CD4-positive, alpha-beta T cell treated with Interleukin-4 for 1 hour (primary cell): ENCODE measurements at places on chromosomes 13 and 19.

DNA sequence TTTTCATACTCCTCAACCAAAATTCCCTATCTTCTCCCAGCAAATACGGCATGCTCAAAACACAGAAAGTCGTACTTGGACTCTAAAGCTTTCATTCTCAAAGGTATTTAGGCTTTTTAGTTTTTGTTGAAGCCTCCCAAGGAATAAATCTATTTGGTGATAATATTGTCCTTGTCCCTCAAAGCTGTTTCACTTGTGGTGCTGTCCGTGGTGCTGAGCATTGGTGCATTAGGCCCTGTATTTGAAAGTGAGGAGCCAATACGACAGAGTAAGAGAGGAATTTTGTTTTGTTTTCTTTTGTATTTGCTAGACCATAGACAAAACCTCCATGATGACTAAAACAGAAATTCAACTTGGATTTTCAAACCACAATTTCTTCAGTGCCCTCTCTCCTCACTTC lies 3.2 kb upstream of the LGALS13 start:
- DNase-seq = no peak

- no peak for DNase-seq
Measured at GRCh38 chr19:43525836-43526771, 897 bp downstream of the ETHE1 start.

- peak; percentile 16 for DNase-seq
Measured at GRCh38 chr19:40744554-40745401, 5.5 kb downstream of the ACTMAP start.

GRCh38 chr13:28181413-28181812 lies 43.1 kb downstream of the PAN3 start:
- DNase-seq = no peak

DNA sequence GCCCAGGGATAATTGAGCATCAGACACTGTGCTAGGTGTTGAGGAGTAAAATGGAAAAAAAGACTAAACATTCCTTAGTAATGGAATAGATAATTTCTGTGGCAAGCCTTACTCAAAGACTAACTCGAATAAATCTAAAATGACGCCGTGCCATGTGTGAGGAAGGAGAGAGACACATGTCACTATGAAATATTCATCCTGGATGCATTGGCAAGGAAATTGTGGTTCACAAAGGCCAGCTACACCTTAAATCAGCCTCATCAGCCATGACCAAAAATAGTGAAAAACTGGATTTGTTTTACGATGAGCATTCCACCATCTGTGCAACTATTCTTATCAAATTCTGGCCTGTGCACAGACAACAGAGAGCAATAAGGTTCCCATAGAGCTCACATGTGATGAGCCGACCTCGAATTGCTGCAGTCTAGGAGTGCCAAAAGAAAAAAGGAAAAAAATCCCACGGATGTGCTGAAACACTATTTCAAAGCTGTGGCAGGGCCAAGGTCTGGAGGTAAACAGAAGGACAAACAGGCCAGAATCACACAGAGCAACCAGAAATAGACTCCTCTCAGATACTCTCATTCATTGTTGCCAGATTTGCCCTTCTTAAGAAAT lies 505.7 kb downstream of the EFNB2 start:
- no peak for DNase-seq

GRCh38 chr13:87798536-87798935 lies 127.4 kb downstream of the SLITRK5 start:
- no peak for DNase-seq

DNA sequence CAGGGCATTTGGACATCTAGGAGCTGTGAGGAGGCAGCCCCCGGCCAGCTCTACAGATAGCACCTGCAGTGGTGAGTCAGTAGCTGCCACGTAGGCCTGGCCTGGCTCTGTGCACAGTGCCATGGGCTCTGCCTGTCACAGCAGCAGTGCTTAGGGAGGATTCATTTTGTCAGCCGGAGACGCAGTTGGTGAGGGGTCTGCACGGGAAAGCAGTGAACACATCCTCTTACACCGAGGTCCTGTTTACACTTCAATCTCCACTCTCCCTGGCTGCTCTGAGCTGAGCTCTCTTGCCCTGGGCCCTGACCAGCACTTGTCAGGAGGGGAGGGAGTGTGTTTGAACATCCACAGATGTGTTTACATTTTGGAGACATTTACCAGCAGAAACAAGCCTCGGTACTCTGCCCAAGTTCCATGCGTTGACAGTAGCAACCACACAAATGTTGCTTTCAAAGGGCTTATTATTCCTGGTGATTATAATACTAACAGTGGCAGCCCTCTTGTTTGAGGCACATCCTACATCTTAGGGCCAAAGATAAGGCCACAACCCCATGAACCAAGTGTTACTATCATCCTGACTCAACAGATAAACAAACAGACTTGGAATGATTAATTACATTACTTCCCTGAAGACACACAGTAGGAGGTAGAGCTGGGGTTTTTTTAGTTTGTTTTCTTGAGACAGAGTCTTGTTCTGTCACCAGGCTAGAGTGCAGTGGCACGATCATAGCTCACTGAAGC lies 148.9 kb downstream of the USP12 start:
- DNase-seq = no peak

DNA sequence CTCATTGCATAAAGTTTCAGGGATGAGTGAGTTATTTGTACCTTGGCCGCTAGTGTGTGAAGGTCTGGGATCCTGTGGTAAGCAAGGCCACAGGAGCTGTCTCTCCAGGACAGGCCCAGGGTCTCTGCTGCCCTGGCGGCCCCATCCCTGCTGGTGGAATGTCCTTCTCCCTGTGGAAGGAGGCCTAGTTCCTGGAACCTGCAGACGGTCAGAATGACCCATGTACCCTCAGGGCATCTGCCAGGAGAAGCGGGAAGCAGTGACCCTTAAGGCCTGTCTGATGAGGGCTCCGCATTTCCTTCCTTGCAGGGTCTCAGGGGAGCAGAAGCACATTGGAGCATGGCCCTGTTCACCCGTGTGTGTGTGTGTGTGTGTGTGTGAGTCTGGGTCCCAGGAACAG lies 32.1 kb upstream of the SOX1 start:
- no peak for DNase-seq

- DNase-seq = peak; percentile 72
Measured at GRCh38 chr19:34639491-34640085, 37.4 kb downstream of the SCGB2B2 start.

DNA sequence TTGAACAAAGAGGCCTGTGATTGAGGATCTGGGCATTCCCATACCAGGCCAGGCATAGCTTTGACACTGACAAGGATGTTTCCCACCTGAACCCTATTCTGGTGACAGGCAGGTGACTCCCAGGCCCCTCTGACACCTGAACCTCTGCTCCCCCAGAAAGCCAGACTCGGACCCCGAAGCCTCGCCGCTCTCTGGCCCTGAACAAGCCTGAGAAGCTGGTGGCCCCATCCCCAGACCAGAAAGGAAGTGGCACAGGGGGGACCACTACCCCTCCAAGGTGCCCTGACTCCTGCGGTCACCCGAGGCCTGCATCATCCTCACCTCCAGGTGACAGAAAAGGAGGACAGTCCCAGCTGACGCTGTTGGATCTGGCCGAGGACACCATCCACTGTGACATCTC lies 14.7 kb downstream of the SIX5 start:
- no peak for DNase-seq

DNA sequence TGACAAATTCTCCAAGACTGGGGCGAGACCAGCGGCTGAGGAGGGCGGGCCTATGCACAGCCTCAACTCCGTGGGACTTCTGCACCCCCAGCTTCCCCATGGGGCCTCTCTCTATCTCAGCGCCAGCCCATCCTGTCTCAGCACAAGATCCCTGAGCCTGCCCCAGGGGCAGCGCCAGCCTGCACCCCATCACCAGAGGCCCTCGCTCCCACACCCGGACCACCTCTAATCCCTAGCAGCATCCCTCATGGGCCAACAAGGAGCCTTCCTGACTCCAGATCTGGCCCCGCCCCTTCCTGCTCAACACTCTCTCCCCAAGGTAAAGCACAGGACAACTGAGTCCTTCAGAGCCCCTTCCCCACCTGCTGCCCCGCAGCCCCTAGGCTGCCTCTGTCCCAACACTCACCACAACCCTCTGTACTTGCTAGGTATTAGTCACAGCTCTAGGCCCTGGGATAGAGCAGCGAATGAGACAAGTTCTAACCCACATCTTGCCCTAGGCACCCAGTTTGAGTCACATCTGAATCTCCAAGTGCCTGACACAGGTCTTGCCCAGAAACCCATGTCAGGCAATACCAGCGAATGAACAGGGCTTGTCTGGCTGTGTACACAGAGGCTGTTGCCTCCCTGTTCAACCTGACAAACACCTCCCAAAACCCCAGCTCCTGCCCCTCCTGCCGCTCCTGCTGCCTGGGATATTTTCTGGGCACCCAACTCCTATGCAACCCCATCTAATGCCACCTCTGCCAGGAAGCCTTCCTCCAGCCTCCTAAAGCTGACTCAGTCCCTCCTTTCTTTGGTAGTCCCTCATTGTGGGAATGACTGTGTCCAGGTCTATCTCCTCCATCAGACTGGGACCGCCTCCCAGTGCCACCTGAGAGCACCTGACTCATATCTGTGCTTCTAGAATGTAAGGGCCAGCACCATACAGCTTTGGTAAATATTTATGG lies 18.6 kb downstream of the GRIK5 start:
- no peak for DNase-seq

DNA sequence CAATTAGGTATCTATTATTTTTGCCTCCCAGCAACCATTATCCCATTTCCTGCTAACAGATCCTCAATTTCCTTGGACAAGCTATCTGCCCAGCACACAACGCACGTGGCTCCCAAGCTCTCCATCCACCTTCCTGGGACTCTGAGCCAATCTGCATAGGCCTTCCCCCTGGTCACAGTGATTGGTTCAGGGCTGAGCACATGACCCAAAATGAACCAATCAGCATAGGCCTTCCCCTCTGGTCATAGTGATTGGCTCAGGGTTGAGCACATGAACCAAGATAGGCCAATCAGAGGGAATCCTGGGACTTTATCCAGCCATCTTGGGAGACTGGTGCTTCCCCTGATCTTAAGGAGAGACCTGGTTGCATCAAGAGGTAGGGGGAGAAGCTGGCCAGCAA lies 5.8 kb downstream of the CPAMD8 start:
- DNase-seq = no peak

DNA sequence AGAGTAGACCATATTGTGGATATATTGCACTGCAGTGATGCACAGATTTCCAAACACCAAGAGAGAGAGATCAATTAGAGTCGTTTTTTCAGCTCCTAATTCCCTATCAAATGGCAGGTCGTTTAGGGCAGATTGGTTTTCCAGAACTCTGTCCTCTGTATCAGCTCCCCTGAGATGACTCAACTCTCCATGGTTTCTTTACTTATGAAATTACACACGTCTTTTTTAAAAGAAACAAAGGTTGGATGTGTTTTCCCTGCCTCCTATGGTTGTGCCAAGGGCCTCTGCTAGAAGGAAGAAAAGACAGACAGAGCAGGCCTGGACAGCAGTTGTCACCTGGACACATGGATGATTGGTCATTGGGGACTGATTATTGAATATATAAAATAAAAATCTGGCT lies 478.1 kb upstream of the NBEA start:
- no peak for DNase-seq

DNA sequence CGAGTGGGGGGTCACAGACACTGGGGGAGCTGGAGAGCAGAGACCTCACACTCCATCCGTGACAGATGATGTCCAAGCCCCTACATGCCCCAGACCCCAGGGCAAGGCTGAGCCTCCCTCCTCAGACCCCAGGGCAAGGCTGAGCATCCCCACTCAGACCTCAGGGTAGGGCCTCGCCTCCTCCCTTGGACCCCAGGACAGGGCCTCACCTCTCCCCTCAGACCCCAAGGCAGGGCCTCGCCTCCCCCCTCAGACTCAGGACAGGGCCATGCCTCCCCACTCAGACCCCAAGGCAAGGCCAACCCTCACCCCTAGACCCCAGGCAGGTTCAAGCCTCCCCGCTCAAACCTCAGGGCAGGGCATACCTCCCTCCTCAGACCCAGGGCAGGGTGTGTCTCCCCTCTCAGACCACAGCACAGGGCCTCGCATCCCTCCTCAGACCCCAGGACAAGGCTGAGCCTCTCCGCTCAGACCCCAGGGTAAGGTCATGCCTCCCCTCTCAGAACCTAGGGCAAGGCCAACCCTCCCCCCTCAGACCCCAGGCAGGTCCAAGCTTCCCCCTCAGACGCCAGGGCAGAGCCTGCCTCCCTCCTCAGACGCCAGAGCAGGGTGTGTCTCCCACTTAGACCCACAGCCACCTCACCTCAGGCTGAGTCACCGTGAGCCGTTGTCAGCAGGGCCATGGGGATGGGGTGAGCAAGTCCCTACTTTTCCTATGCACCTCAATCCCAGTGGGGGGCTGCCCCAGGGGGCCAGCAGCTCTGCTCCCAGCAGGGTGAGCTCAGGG lies 1.7 kb upstream of the S1PR4 start:
- DNase-seq = peak; percentile 74

DNA sequence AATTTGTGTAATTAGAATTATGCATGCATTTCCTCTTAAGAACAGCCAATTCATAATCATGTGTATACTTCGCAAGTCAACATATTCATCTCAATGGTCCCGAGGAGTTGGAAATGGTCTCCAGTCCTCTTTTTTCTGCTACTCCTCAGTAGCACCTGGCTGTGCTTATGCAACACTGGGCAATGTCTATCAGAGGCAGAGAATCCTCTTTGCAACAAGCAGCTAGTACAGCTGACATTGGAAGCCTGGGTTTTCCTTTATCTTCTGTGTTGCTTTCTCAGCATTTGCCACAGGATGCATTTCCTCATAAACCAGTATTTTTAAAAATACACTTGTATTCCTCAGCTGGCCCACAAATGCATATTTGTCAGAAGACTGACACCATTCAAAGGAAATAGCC lies 405.3 kb upstream of the GPC6 start:
- no peak for DNase-seq

DNA sequence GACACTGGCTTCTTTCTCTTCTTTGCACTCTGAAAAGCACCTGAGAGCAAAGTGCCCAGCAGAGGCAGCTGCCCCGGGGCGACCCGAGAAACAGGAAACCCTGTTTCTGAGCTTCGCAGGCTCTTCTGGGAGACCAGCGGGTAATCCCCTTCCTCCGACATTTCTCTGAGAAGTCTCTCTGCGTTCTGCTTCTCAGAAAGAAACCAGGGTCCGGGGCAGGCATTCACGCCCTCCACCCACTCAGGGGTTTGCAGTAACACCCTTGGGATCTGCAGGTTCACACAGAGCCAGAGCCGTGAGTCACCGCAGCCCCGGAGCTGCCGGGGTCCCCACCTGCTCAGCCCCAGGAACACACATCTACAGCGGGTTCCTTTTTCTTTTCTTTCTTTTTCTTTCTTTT lies 86.0 kb downstream of the GADD45B start:
- DNase-seq = peak; percentile 74

DNA sequence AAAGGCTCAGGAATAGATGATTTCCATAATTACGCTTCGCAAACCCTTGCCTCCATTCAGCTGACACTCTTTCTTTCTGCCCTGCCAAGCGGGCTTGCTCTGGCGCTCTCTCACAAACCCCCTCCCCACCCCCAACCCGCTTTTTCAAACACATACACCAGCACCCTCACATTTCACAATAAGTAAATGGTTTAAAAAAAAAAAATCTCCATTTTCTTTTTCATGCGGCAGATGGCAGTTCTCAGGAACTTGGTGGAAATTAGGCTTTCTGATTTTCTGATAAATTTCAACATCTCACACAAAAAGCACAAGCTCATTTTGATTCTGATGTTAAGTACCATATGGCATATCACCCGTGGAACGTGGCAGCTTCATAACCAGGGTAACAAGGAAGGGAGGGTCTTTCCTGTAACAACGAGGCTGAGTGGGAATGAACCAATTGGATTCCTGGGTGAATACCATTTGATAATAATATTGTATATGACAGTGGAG lies 43.8 kb downstream of the C13orf42 start:
- no peak for DNase-seq

- DNase-seq = no peak
Measured at GRCh38 chr13:21054313-21054712, 7.1 kb downstream of the LATS2 start.
